ENCODE measurements at places on chromosomes 3 and 15.

GRCh38 chr3:74592359-74592758 lies 22.1 kb downstream of the CNTN3 start:
- no peak for DNase-seq

GRCh38 chr3:56851966-56852884 lies 50.5 kb upstream of the ARHGEF3 start:
- DNase-seq, result no peak

GRCh38 chr3:181729341-181729869 lies 17.7 kb downstream of the SOX2 start:
- DNase-seq, result no peak

DNA sequence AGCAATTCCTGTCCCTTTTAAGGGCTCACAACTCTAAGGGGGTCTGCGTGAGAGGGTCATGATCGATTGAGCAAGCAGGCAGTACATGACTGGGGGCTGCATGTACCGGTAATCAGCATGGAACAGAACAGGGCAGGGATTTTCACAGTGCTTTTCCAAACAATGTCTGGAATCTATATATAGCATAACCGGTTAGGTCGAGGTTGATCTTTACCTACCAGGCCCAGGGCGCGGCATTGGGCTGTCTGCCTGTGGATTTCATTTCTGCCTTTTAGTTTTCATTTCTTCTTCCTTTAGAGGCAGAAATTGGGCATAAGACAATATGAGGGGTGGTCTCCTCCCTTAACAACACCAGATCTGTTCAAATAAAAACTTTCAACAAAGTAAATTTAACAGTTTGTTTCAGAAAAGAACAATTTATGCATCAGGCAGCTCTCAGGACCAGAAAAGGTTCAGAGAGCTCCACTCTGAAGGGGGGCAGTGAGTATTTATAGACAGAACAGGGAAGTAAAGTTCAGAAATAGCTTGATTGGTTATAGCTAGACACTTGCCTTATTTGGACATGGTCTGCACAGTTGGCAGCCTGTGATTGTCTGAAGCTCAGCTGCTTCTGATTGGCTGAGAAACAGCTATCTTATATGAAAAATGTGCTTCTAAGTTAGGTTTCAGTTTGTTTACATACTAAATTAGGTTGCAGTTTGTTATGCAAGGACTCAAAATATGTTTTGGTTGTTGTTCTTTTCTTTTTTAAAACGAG lies 17.2 kb upstream of the B4GALT4 start:
- DNase-seq, result no peak

DNA sequence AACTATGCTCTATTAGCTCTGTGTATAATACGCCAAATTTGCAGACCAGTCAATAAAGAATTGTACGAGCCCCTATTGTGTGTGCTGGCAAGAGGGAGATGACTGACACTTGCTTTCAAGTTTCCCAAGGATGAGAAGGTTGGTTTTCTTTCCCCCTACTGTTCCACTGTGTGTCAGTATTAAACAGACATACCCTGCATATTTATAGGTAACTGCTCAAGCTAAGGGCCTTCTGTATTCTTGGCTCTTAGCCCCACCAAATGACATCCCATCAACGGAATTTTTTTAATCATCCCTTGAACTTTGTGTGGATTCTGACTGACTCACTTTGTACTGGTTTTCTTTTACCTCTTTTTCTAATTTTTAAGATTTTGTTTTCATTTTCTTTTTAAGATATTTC lies 60.6 kb upstream of the GYG1 start:
- no peak for DNase-seq
